ENCODE measurements at places on chromosomes 6 and 20.

DNA sequence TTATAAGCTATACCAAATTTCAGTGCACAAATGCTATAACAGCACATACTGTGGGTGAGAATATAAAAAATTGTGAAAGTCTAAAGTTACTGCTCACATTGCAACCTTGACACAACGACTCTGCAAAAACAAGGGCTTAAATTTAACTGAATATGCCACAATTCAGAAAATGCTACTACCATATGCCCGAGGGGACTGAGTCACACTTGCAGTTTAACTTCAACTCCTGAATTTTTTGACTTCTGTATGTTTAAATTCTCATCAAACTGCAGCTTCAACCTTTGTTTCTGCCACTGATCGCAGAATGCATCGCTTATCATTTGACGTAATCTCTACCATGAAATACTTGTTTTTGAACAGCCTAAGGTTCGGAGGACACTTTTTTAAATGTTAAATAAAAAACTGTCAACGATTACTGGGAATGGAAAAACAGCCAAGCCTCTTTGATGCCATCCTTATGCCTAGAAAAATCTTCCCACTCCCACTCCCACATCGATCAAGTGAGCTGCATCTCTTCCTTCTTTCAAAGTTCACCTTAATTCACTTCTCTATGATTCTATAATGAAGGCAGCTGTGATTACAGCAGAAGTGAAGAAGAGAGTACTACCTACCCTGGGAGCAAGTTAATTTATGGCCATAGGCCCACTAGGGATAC is 136.5 kb downstream of the ATXN1 start:
- DNase-seq, result no peak

DNA sequence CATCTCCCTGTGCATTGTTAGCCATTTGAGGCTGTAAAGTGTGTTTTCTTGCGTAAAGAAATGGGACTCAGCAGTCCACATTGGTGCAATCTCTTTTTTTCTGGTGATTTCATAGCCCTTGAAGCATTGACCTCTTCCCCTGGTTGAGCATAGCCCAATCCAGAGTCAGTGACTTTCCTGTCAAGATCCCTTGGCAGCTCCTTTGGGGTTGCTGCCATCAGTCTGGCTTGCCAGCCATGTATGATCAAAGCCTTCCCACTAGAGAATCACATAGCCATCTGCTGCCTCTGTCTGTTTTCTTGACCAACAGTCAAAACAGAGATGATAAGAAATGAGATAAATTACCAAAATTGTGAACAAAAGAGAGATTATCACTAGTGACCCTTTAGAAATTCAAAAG is 19.6 kb downstream of the HLA-A start:
- no peak for DNase-seq

DNA sequence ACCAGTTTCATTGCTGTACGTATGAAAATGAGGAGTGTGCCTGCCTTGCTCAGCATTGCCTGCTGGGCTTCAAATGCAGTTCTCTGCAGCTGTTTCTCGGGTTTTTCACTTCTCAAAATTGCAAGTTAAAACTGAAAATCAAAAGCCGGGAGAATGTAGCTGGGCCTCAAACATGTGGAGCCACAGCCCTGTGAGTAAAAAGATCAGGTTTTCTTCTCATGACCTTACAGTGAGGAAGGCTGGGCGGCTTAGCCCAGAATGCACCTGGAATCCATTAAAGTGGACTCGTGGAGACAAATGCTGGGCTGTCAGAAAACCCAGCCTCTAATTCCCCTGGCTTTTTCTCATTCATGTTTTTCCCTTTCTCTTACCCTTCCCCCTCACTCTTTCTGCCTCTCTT is 34.4 kb downstream of the DSE start:
- no peak for DNase-seq

GRCh38 chr20:36887752-36888090 is 11.8 kb downstream of the TLDC2 start:
- no peak for DNase-seq

DNA sequence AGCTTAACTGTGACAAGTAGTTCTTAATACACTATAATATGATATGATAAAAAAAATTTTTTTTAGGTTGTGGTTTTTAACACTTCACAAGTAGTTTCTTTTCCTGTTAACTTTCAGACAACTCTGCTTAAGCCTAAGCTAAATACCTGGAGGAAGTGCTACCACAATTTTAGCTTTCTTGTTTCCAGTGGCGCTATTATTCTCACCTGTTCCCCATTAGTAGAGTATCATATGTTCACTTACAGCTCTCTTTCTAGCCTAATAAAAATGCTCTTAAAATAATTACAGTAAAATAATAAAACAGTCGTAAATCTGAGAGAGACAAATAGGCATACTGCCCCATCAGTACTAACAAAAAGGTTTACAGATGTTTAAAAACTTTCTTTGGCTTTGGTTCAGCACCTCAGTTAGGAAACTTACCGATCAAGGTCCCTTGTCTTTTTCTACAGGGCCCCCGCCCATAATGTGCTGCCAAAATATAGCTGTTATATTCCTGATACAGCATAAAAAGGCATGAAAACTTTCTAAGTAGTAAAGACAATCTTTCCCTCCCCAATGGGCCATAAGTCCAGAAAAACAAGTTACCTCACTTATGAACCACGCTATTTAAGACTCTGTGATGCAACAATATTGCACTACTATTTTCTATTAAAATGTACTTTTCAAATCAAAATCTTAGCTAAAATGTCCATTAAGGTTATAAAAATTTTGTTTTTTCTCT is 57.9 kb downstream of the SESN1 start:
- DNase-seq, result no peak

GRCh38 chr6:122772724-122773415 is 6.6 kb upstream of the FABP7 start:
- DNase-seq, result no peak

GRCh38 chr6:125246566-125246965 is 55.2 kb downstream of the HDDC2 start:
- DNase-seq, result no peak

DNA sequence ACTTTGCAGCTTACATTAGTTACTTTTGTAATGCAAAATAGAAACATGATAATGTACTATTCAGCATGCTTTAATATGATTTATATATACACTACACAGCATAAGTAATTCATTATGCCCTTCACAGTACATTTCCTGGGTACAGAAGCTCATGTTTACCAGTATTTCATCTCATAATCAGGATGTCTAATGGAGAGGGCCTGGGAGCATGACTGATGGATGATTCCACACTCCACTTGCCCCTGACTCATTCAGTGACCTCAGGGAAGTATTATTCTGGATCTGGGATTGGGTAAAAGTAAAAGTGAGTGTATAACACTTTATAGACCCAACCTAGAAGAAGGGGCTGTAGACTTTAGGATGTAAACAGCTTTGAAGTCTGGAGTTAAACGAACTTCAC is 31.4 kb upstream of the BACH2 start:
- DNase-seq, result no peak

DNA sequence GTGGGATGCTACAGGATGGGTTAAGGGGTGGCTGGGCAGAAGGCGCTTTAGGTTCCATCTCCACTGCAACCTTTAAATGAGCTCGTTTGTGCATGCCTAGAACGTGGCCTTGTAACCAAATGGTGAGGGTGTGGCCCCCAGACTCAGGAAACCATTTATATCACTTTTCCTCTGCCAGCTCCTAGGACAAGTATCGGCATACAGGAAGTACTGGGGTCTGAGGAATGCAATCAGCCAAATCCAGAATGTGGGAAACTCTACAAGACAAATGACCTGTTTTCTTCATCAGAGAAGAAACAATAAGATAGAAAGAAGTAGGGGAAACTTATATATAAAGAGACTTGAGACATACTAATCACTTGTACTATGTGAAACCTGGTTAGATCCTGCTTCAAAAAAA is 21.2 kb downstream of the AK9 start:
- no peak for DNase-seq

GRCh38 chr20:32993496-32994050 is 10.7 kb downstream of the SUN5 start:
- no peak for DNase-seq

DNA sequence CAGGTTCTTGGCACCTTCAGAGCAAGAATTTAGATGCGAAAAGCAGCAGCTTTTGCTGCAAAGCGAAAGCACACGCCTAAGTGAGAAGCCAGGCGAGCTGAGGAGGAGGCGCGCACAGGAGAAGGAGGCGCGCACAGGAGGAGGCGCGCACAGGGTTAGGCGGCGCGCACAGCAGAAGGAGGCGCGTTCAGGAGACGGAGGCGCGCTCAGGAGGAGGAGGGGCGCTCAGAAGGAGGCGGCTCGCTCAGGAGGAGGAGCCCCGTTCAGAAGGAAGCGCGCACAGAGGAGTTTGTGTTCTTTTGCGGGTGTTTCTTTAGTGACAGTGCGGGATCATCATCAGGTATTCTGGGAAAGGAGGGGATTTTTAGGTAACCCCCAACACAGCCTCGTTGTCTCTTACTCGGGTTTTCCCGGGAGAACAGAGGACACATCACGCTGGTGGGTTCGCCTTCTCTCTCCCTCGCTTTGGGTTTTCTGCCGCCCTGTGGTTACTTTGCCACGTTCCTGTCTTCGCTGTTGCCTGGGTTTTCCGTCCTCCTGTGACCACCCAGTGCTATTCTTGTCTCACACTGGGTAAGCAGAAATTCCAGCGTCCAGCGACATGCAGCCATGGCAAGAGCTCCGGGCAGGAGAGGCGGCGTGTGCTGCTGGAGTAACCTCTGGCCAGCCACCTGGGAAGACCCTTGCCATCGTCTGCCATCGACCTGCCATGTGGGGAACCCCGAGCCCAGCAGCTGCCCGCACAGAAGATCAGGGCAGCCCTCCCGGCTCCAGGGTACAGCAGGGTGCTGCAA is 47.0 kb downstream of the WDR27 start:
- peak; percentile 32 for DNase-seq

GRCh38 chr6:99689916-99690685 is 83.5 kb downstream of the PRDM13 start:
- no peak for DNase-seq

- no peak for DNase-seq
These were observed 66.3 kb upstream of the BMP5 start for GRCh38 chr6:55941702-55942101.

DNA sequence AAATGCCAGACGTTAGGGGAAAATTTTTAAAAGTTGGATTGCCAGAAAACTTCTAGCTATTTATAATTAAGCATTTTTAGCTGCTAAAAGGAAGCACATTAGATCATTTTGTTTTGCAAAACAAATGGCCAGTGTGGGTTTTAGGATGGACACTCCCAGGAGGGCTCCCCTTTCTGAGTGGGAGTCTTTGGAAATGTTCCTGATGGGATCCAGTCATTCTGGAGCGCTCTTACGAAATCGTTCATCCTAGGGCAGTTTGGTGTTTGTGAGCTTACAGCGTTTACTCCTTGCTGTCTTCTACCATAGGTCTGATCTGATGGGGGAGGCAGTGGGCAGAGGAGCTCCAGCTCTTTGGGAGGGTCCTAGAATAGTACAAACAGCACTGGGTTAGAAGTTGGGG is 14.7 kb downstream of the GNAS start:
- no peak for DNase-seq

DNA sequence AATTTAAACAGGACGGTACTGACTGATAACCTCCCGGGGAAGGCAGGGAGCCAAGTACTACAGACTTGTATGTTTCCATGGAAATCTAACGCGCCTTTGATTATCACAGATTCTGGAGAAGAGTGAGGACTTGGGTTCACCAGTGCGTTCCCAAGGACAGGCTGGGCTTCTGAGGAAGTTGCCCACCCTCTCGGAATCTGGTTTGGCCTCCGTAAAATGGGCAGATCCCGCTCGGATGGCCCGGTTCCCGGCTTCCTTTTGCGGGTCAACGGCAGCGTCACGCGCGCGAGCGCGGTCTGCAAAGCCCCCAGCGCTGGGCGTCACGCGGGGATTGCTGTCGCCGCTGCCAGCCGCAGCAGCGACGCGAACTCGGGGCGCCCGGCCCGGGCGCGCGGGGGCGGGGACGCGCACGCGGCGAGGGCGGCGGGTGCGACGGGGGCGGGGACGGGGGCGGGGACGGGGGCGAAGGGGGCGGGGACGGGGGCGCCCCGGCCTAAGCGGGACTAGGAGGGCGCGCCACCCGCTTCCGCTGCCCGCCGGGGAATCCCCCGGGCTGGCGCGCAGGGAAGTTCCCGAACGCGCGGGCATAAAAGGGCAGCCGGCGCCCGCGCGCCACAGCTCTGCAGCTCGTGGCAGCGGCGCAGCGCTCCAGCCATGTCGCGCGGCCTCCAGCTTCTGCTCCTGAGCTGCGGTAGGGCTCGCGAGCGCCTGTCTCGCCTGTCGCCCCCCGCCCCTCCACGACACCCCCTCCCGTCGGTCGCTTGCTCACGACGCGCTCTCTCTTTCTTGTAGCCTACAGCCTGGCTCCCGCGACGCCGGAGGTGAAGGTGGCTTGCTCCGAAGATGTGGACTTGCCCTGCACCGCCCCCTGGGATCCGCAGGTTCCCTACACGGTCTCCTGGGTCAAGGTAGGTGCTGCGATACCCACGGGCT is at the start of gene CD83:
Gene CD83 (plus strand): TSS at position 615 of the 933 bp plus-strand sequence. CDS start 40 bp downstream, at position 655.
- DNase-seq, result peak; percentile 69

DNA sequence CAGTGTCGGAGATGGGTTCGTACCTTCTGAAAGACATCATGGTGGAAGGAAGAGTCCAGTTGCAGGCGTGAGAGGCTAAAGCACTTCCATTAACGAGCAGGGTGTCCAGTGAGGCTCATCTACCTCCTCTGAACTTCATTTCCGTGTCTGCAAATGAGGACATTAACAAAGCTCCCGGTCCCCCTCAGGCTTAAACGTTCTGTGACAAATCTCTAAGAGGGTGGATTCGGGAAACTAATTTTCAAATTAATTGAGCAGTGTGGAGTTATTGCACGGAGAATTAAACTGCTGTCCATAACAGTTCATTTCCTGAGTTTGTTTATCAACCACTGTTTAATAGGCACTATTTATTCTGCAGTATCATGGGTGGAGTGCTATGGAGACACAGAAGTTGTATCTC is 68.2 kb downstream of the TRMT6 start:
- DNase-seq, result no peak

- DNase-seq, result peak; percentile 32
These were observed 42.6 kb downstream of the DSTN start for GRCh38 chr20:17612287-17612991.

GRCh38 chr6:168075216-168075615 is 3.8 kb downstream of the FRMD1 start:
- DNase-seq, result no peak

- no peak for DNase-seq
These were observed 73.2 kb downstream of the VEGFA start for GRCh38 chr6:43843097-43843645.

- no peak for DNase-seq
These were observed 140.3 kb downstream of the SYNDIG1 start for GRCh38 chr20:24609757-24610156.

Measured in activated gamma-delta T cell treated with anti-CD3 and anti-CD28 coated beads, Interleukin-2, amount 50 U/mL, for 16 hours (primary cell).